ENCODE measurements at places on chromosomes 2 and 18.

DNA sequence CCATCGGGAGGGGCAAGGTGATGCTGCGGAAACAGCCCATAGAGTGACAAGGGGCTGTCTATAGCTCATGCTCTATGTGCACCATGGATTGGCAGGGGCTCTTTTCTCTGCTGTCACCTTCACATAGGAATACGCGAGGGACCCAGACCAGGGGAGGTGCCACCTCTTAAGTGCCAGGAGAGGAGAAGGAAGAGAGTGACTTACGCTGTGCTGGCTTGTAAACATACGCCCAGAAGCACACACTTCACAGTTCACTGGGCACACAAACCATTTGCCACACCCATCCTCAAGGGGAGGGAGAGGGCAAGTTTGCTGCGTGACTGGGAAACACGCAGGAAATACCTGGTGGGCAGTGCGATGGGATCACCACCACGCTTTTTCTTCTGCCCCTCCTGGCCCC lies 65.1 kb upstream of the GPR45 start:
- no peak for DNase-seq

GRCh38 chr2:235937087-235937486 lies 231.1 kb downstream of the GBX2 start:
- no peak for DNase-seq

GRCh38 chr18:3624546-3624934 lies 174.6 kb downstream of the TGIF1 start:
- DNase-seq: no peak

GRCh38 chr2:223585666-223586065 lies 16.5 kb downstream of the SCG2 start:
- no peak for DNase-seq

DNA sequence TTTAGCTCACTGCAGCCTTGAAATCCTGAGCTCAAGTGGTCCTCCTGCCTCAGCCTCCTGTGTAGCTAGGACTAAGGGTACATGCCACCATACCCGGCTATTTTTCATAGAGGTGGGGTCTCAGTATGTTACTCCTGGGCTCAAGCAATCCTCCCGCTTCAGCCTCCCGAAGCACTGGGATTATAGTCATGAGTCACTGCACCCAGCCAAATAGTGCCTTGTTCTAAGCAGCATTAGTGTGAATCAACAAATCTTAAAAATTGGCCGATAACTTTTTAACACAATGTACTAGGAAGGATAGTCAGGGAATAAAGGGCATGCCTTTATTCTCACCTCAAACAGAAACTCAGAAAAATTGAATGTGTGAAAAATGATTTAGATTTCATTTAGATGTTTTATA lies 51.6 kb downstream of the XRCC5 start:
- DNase-seq: no peak

DNA sequence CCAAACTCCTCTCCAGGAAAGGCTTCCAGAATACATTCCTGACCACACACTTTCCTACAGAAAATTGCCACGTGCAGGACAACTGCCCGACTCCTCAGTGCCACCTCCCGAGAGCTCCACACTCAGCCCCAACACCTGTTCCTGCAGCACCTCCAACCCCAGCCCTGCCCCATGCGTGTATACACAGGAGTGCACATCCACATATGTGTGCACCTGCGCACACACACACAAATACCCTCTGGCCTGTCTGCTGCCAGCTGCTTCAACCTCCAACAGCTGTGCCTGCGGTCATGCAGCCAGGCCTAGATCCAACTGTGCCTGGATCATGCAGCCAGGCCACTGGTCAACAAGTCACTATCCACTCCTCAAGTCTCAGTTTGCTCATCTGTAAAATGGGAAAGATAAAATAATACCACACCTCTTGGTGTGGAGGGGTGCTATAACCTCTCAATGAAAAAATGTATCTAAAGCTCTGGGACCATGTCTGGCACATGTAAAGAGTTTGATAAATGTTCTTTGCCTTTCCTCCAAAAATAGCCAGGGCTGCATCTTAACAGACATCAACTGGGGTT lies 152.1 kb upstream of the ID2 start:
- DNase-seq: no peak

GRCh38 chr2:101273056-101273455 lies 20.4 kb downstream of the CNOT11 start:
- no peak for DNase-seq

DNA sequence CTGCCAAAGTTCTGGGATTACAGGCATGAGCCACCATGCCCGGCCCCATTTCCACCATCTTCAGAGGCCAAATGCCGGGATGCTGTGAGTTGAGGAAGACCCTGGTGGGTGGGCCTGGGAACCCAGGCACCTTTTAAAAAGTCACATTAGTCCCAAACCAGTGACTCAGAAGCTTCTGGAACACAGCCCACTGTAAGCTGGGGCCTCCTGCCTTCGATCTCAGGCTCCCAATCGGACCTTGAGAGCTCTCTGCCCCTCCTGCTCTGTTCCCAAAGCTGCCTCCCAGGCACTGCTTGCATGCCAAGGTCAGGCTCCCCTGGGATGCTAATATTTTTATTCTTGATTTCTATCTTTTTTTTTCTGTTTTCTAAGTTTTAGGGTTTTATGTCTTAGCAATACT lies 4.2 kb downstream of the ADCY3 start:
- no peak for DNase-seq

- DNase-seq: no peak
Observed at GRCh38 chr2:88545118-88545517, 82.1 kb downstream of the EIF2AK3 start.

GRCh38 chr2:45177870-45178269 lies 168.6 kb upstream of the SIX2 start:
- DNase-seq: no peak

DNA sequence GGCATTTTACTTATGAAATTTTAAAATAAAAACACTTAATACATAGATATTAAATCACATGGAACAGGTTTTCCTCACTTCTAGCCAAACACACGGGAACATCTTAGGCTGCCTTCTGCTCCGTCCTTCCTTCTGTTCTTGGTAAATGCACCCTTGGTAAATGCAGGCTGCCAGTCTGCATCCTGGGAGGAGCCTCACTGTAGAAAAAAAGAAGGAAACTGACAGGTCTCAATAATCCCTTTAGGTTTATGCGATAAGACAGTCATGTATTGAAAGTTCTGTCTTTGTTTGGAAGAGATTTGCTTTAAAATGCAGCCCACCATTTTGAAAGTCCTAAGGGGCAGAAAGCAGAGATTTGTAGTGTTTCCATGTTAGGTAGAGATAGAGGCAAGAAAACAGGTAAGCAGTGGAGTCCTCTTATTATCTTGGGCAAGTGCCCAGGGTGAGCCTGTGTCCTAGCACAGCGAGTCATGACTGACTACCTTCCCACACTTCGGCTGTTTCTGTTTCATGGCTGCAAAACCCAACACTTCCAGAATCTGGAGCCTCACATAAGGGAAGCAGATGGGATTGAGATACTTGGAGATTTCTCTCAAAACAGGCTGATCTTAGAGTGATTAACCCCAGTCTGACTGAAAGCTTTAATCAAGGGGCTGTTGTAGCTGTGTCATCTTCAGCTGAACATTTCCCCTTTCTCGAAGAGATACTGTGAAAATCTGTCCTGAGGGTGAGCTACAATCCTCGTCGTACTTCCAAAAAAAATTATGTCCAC lies 131.4 kb upstream of the MAP3K20 start:
- DNase-seq: no peak

DNA sequence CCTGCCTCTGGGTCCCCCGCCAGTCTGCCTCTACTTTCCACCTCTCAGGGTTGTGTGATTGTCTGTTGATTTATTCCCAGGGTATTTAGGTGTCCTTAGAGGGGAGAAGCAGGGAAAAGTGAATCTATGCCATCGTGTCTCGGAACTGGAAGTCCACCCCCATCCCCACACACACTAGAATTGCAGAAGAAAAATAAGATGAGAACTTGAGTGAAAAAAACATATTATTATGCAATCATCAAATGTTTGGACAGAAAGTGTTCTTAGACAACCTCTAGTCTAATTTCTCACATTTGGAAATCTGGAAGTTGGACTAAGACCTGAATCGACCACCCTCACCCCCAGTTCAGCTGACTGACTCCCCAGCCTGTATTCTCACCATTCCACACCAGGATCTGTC lies 14.1 kb upstream of the CASP8 start:
- no peak for DNase-seq

DNA sequence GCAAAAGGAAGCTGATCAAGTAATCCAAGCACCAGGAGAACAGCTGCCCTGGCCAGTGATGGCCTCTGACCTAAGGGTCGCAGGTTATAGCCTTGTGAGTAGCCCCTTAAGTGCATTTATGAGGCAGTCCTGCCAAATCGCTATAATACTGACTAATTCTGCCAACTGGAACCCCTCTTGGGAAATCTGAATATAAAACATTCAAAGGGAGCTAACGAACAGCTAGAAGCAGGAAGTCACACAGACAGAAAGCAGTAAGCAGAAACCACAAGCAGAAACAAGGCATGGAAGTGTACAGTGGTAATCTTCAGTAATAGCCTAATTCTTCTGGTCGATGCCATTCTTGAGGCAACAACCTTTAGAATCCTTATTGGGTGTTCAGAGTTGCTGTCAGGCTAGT lies 521.3 kb downstream of the METTL4 start:
- DNase-seq: no peak

GRCh38 chr2:16069663-16069932 lies 129.2 kb downstream of the MYCN start:
- DNase-seq: no peak

DNA sequence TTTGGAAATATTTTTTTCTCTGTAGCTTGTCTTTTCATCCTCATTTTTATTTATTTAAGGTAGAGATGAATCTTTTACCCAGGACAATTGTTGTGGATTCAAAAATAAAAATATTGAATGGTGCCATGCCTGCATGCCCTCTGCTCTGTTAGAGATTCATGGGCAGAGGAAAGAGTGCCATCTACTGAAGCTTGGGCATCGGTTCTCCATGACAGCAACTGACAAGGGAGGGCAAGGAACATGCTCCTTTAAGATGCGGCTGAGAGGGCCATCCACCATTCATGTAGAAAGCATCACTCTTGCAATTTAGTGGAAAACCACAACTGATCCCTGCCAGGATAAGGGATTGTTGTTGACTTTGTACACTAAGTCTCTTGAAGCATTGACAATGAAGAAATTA lies 79.9 kb downstream of the PARD3B start:
- no peak for DNase-seq

GRCh38 chr2:16103614-16104314 lies 163.4 kb downstream of the MYCN start:
- no peak for DNase-seq

GRCh38 chr2:70978341-70979179 lies at the start of gene ANKRD53:
TSS of gene ANKRD53 (plus strand) at chr2:70978630. CDS start at chr2:70978646, 16 bp downstream.
- no peak for DNase-seq

GRCh38 chr2:151395509-151396374 lies 14.0 kb upstream of the RIF1 start:
- no peak for DNase-seq

GRCh38 chr18:45785134-45785533 lies 40.3 kb upstream of the SIGLEC15 start:
- no peak for DNase-seq

DNA sequence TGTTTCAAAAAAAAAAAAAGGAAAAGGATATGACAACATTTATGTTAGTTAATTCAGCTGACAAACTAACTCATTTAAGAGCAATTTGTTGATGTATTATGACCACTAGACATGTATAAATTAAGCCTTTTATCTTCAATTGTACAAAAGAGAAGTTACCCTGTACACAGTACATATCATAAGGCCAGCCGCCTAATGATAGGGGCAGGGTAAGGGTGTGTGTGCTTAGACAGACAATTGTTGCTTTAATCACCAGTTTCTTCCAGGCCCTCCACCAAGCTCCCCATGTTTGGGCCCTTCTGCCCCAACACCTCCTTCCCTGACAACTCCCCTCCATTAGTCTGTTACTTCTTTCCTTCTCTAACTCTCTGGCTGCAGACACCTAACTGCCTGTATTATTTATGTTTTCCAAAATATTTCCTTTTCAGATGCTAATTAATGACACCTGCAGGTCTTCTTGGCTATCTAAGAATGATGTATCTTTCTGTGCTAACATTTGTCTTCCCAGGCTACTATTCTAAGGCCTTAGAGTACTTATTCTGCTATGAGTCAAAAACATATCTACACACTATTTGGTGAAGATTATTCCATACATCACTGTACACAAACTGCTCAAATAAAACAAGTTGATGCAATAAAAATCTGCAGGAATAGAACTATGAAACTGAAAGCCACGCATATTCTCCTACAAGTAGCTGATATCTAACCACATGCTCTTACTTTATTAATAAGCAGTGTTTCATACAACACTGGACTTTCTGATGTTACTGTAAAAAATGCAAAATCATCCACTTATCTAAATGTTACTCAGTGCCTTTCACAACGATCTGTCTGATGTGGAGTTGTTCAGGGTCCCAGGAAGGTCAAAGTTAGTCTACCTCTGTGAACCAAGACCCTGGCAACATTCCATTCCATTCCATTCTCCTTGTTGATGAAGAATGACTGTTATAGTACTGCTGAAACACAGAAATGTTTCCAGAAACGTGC lies 26.4 kb downstream of the TMEM131 start:
- no peak for DNase-seq

- DNase-seq: no peak
Observed at GRCh38 chr2:226802573-226802972, 3.0 kb upstream of the IRS1 start.

GRCh38 chr2:143704451-143705106 lies 575.4 kb downstream of the ARHGAP15 start:
- no peak for DNase-seq

DNA sequence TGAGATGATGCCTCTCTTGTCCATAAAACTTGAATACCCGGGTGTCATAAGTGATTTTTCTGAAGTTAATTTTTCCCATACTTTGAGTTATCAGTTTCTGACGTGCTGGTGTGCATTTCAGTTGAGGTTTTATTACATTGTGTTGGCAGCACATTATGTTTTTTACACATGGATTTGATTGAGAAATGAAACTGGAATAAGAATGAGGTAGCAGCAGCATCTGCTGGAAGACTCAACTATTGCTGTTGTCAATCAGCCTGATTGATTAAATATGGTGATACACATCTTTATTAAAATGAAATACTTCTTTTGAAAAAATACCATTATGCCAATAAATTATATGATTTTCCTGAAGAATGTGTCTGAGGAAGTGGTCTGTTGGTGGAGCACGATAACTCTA lies 60.5 kb downstream of the INSIG2 start:
- DNase-seq: no peak

DNA sequence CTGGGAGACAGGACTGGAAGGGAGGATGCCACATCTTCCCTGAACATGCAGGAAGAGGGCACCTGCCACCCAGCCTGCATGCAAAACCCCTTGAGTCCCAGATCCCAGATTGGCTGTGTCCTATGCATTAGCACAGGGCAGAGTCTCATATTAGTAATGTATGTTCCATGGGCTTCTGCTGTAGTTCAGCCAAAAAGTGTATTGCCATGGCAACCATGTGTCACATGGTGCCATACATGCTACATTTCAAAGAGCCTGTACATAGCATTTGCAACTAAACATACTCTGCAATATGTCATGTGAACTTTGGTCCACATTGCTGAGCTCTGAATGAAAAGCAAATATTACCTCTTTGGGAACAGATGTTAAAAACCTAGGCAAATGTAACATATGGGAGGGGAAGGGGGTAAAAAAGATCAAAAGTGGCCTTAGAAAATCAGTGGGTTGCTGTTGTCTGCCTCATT lies 78.4 kb downstream of the DPP4 start:
- no peak for DNase-seq

- DNase-seq: no peak
Observed at GRCh38 chr2:54741250-54741649, 17.8 kb downstream of the EML6 start.

- no peak for DNase-seq
Observed at GRCh38 chr2:180664507-180664906, 315.9 kb upstream of the UBE2E3 start.

GRCh38 chr2:213216461-213216860 lies 65.0 kb upstream of the IKZF2 start:
- DNase-seq: no peak
